ENCODE measurements at places on chromosomes 6 and 20.

GRCh38 chr20:45406260-45407066 lies 1.6 kb upstream of the DBNDD2 start:
- DNase-seq = no peak

- no peak for DNase-seq
Measured at GRCh38 chr6:156801712-156802111, 24.5 kb downstream of the ARID1B start.

DNA sequence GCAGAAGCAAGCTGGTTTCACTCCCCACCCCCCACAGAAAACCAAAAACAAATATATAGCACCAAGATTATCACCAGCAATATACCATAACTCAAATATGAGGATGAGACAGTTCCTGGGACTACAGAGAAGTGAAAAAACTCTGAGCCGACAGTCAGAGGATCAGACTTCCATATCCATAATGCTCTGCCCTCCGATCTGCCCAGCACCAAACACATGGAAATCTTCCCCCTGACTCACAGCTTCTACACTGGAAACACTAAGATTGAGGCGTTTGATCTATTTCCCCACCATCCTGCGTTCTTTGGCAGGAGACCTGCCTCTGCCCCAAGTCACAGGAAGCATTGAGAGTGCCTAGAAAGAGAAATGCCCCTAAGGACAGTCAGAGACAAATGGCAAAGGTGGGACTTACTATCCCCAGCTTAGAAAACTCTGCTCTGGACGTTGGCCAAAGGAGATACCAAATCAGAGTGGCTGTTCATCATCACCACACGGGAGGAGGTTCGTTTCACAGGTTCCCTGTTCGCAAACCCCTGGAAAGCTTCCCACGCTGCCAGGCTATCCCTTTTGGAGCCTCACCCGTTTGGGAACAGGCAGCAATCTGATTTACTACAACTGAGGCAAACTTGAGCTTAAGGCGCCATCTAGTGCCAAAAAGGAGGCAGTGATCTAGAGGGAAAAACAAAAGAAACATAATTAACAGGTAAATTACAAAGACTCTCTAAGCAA lies 48.7 kb upstream of the SRSF6 start:
- no peak for DNase-seq

GRCh38 chr6:166244353-166245045 lies 63.7 kb downstream of the PRR18 start:
- no peak for DNase-seq
